ENCODE measurements at places on chromosomes 3 and 15.
A peak's percentile ranks its signal among the peaks of the same experiment; 100 is the strongest.

- DNase-seq: no peak
These were observed 33.0 kb downstream of the SRP14 start for GRCh38 chr15:40006003-40006402.

- DNase-seq: no peak
These were observed 19.0 kb downstream of the SLCO3A1 start for GRCh38 chr15:91872356-91873137.

DNA sequence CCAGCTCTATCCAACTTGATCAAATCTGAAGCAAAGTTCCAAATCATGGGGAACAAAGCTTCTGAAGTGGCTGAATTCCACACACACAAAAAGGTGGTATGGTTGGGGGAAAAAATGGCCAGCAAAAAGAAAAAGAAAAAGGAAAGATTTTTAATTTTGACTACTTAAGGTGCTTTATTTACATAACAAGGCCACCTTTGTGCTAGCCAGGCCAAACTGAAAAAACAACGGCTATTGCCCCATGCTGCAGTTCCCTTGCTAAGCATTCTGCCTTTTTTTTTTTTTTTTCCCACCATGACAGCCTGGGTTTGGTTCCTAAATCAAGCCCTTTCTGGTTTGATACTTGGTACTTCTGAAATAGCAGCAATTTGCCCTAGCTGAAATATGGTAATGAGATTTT lies 66.5 kb upstream of the DAZL start:
- no peak for DNase-seq

DNA sequence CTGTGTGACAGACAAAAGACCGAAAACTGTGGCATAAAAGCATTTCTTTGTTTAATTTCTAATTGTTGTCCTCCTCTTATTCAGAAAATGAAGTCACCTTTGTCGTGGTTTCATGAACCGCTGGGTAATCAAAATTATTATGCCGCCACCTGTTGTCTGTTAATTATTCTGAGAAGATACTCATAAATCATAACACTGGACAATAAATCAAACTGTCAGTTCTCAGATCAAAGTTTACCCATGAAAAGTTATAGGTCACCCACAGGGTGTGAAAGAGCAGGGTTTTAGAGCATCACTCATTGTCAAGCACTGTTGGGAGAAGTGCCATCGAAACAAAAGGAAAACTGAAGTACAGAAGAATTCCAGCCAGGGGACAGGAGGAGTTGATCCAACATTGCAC lies 474.3 kb downstream of the NR2F2 start:
- no peak for DNase-seq

DNA sequence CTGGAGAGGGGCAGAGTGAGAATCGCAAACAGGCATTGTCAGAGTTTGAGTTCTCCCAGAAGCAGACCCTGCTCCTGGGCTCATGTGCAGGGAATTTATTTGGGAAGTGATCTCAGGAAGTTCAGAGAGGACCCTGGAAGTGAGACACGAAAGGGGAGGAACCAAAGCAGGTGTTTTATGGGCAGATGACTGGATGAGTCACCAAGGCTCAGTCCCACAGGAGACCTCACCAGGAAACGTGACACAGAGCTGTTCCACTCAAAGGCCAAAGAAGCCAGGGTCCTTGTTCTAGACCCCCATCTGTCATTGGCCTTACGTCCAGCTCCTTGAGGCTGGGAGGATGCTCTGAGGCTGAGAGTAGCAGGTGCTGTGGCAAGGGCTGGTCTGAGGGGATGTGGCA lies 43.4 kb upstream of the SEC22A start:
- DNase-seq: no peak

DNA sequence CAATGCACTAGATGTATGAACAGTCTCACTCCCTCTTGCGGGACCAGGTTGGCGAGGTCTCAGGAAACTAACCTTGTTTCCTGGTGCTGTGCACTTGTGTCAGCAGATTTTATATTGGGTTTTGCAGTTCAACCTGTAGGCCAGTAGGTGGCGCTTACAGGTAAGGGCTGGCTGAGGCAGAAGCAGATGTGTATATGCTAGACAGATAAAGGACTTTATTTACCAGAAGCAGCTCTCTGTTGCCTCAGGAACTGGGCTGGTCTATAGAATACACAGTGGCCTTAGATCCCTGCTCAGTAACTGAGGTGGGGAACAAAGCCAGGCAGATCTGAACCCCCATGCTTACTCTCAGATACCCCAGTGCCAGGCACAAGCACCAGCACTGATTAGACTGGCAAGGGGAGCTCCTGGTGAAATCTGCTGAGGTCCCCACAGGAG lies 296.8 kb downstream of the DOCK3 start:
- DNase-seq: peak; percentile 9

DNA sequence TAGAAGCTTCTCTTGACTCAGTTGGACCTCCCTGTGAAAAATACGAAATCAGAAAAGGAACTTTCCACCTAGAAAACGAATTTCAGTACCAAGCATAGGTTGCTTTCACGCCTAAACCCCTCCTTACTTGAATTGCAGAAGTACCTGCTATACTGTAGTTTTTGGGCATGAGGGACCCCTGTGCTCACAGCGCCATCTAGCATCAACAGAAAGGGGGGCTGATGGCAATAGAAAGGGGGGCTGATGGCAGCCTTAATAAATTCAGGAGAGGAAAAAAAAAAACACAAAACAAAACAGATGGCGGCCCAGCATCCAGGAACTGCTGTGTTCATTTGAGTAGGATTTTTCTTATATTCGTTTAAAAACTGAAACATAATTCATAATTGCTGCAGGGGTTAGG lies 96.7 kb downstream of the NPAP1 start:
- no peak for DNase-seq

DNA sequence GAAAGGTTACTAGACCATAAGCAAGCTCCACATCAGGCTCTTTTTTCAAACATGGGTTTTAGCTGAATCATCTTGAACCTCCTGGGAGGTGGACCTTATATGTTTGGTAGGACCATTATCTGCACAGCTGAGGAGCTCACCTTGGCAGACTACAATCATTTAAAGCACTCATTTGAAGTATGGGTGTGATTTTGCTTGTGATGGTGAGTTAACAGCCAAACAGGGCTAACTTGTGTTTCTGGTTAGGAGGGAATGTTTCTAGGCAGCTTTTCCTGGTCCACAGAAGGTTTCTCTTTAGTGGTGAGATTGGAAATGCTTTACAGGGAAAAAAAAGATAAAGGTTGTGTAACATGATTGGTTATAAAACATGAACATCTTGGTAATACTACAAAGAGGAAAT lies 61.8 kb downstream of the ARHGEF26 start:
- no peak for DNase-seq

GRCh38 chr15:51263726-51264125 lies 74.7 kb downstream of the CYP19A1 start:
- no peak for DNase-seq

DNA sequence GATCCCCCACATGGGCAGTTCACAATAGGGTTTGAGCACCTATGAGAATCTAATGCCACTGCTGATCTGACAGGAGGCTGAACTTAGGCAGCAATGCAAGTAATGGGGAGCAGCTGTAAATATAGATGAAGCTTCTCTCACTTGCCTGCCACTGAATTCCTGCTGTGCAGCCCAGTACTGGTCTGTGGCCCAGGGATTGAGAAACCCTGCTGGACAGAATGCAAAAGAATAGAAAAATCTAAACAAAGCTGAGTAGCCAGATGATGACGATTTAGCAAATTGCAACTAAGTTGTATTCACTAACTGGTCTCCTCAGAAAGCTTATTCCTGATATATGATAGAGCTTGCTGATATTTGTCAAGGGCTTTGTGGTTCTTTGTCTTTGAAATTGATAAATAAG lies 34.3 kb upstream of the APH1B start:
- DNase-seq: no peak

- no peak for DNase-seq
These were observed 329.1 kb downstream of the RORA start for GRCh38 chr15:60899967-60900356.

DNA sequence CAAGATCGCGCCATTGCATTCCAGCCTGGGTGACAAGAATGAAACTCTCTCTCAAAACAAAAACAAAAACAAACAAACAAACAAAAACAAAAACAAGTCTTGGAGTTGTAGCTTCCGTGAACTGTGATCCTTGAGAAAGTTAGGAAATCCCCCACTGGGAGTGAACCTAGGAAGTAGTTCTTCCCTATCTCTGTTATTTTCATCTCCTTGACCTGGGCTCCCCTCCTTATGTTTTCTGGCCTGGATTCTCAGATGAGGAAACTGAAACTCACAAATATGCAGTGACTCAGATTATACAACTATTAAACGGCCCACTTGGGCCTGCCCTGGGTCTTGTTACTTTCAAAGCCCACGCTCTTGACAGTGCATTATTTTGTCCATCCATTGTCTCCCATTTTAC lies 29.7 kb downstream of the SAXO2 start:
- DNase-seq: no peak

- peak; percentile 27 for DNase-seq
These were observed 566 bp downstream of the HMCES start for GRCh38 chr3:129278966-129279906.

DNA sequence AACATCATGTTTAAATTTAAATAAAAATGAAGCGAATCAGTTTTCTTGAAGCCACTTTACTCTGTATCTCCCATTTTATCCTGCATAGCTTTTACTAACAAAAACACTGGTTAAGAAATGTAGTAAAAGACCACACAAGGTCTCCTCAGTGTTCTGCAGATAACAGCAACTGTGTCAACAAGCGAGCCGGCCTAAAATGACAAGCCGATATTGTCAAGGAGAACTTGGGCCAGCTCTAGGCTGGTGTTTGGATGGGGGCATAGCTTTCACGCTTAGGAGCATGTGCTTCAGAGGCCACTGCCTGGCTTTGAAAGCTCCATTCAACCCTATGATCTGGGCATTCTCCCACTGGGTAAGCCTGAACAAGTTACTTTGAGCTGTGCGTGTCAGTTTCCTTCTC lies 38.1 kb downstream of the MFSD1 start:
- DNase-seq: no peak

GRCh38 chr3:122299872-122300460 lies 25.1 kb upstream of the CSTA start:
- no peak for DNase-seq

DNA sequence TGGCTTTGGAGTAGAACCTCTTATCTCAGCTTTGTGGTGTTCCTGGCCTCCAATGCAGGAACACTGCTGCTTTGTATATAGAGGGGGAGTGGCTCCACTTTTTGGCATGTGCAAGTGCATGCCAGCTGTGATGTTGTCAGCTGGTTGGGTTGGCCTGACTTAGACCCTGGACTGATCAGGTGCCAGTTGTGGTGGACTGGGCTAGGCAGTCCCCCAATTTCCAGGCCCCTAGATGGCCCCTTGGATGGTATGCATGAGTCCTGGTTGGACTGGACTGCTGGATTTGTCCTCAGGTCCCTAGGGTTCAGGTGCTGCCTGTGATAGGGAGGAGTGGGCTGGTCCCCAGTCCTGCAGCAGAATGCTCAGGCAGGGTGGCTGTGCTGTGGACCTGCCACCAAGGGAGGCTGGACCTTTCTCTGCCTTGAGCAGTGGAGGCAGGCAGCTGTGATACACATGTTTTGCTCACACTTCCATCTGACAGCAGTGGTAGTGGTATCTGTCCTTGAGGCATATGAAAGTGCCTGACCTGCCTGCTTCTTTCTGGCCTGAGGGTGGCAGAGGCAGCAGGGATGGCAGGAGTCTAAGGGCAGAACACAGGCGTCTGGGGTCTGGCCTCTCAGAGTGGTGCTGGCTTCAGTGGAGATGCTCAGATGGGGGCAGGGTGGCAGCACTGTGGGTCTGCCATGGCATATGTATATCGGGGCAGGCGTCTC lies 74.8 kb downstream of the STXBP5L start:
- DNase-seq: no peak

DNA sequence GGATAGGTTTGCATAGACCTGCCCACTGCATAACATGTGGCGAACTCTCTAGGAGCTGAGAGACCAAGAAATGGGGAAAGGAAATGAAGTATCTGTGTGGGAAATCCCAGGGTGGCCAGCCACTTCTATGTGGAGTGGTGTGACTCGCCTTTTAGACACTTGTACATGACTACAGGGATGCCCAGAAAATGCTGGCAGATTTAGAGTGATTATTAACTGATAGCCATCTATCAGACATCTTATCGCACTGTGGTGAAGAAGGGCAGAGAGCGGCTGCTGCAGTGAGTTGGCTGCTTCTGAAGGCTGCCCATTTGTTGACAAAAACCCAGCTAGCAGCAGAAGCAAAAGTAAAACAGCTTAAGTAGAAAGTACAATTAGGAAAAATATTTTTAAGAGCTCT lies 18.1 kb upstream of the STAC start:
- DNase-seq: no peak

- DNase-seq: no peak
These were observed 16.7 kb downstream of the KCNMB3 start for GRCh38 chr3:179234199-179234598.

All from stimulated activated CD8-positive, alpha-beta memory T cell treated with anti-CD3 and anti-CD28 coated beads, Interleukin-2, amount 100 ng/mL, for 1 hour (primary cell).